ENCODE measurements at places on chromosomes 12 and 14. TPM values are rescaled to one million over a fixed set of nuclear protein-coding genes. Genes with fewer than 3 reads are reported as not detected.

DNA sequence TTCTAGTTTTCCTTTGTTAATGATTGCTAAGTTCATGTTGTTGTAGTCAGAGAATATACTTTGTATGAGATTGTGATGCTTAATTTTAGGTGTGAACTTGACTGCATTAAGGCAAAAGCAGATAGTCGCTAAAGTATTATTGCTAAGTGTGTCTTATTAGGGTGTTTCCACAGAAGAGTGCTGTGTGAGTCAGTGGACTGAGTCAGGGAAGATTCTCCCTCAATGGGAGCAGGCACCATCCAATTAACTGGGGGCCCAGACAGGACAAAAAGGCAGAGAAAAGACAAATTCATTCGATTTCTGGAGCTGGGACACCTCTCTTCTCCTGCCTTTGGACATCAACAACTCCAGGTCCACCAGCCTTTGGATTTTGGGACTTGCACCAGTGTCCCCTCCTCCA is 48.5 kb downstream of the BAZ1A start:
- DNase-seq: no peak

DNA sequence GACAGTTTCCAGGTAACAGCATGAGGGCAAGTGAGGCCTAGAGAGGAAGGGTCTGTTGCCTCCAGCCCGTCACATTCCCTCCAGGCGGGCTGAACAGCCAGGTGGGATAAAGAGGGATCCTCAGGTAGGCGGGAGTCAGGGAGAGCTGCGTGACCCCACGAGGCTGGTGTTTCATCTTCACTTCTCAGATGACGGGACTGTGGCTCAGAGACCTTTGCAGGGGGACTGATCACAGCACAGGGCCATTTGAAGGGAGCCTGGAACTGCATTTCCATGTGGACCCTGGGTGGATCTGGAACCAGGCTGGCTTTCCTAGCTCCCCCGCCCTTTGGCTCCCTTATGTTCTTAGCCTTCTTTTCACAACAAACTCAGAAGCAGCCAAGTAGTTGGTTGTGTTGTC is 37.4 kb downstream of the SH2B3 start:
- no peak for DNase-seq

GRCh38 chr14:24130717-24131548 is 474 bp downstream of the FITM1 start:
- DNase-seq: peak; percentile 12

Gene PLEKHH1
- 8.7 TPM for total RNA-seq

Gene CCDC175
- not detected for total RNA-seq

Gene TSHR
- total RNA-seq: 2.9 TPM

Gene P2RX4
- 9.3 TPM for total RNA-seq

Gene IL26
- total RNA-seq: not detected
